Ecto neural progenitor cell (in vitro differentiated cells): ENCODE measurements at places on chromosomes 12 and 14.

DNA sequence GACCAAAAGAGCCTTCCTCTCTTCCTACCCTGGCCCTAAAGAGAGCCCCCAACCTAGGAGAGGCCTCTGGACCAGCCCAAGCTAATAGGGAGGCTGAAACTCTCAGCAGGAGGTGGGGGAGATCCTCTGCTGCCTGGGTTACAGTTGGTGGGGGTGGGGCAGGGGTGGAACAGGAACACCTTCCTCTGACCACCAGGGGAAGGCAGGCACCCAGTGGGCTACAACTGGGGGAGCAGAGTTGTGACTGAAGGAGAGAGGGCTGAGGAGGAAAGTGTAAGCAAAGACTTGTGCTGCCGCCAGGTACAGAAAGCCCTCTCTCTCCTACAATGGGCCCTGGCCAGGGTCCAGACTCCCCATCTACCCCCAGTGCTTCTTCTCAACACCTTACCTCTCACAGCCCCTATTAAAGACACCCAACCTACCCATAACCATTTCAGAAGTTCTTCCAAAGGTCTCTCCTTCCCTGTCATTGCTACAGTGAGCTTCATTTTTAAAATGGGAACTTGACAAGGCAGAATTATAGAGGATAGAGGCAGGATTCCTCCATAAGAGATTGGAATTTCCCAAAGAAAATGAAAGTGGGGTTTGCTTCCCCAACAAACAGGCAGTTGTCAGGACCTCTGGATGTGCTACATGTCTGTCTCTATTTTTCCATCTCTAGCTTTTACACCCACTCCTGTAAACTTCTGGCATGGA is 1.4 kb downstream of the MYO1A start:
- no peak for DNase-seq

- DNase-seq = no peak
Observed at GRCh38 chr12:3273409-3273853, 196.3 kb downstream of the TSPAN9 start.

DNA sequence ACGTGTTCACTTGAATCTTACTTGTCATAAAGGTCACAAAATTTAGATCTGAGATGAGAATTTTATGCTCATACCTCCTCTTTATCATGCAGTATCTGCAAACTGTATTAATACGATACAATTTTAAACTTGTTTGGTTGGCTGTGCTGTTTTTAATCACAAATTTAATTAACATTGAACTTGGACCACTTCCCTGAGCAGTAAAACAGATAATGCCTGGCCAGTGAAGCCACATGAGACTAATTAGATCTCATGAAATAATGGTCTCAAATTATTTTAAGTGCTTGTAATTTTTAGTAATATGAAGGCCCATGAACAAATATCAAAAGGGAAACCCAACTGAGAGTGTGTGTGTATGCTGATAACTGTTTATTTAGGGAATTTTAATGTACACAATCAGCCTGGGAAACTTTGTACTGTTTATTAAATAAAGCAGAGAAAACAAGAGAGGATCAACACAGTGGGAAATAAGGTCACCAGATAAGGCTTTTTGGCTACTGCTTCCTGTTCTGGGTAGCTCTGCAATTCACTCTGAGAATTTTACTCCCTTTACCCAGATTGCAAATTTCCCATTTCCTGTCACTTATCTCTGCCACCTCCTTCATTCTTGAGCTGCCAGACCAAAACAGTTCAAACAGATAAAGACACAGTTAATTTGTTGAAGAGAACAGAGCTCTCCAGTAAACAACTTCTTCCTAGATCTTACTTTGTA is 61.6 kb upstream of the GNPNAT1 start:
- no peak for DNase-seq

DNA sequence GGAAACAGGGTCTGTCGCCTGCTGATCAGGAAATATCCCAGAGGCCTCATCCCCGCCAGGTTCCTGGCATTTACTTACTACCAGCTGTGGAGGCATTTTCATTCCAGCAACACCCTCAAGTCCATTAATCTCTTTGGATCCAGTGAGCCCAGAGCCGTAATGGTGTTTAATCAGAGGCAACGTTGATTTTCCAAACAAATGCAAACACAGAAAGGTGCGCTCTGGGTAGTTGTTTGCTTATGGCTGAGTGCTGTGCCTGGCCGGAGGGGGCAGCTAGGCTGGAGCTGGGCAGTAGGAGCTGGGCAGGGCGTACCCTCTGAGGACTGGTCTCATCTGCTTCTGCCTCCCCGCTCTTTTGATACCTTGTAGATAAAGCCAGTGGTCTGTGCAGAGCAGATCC is 110.6 kb downstream of the ADCK1 start:
- no peak for DNase-seq

DNA sequence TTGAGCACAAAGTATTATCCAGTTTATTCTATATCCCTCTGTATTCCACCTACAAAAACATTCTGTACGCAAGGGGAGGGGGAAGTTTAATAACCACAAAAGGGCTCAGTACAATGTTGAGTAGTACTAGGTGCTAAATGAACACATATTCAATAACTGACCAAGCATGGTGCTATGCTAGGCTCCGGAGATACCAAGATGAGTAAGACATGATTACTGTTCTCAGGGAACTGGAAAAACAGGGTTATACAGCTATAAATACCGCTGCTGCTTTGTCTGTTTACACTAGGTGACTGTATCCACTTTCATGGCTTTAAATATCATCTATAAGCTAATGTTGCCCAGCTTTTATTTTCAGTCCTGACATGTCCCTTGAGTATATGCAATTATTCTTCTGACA is 135.8 kb downstream of the INSM2 start:
- DNase-seq = no peak

DNA sequence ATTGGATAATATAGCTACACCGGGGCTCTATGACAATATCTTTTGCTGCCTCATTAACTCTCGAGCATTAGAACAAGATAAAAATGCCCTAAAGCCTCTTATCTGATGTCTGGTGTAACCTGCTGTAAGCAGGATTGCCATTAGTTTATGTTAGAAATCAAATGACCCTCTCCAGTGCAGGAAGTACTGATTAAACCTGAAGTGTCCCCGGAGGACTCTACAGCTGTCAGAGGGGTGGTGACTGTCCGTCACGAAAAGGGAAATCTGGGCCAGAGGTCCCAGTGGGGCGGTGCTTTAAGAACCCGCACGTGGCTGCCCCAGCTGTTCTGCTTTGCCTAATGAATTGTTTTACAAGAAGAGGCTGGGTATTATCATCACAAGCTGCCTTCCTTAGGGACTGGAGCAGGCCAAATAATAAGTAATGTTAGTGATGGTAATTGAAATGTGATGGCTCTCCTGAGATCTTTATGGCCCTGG is 55.7 kb downstream of the LIN52 start:
- peak; percentile 51 for DNase-seq

- DNase-seq = no peak
Observed at GRCh38 chr14:35201066-35201465, 78.7 kb downstream of the PRORP start.
